Gastrocnemius medialis (tissue), 4 donors: ENCODE measurements at places on chromosomes 11 and 22. TPM values are rescaled to one million over a fixed set of nuclear protein-coding genes. Genes with fewer than 3 reads are reported as not detected.

NRIP3 gene
- 0.10 TPM for total RNA-seq

RFPL2 gene
- total RNA-seq = not detected

APOA4 gene
- not detected for total RNA-seq

CLDN5 gene
- 108 TPM for total RNA-seq

ELF5 gene
- total RNA-seq = not detected

DLG2 gene
- 1.3 TPM for total RNA-seq

SCGB1D2 gene
- total RNA-seq = not detected

DEPDC7 gene
- total RNA-seq = 5.8 TPM

GRCh38 chr11:70700871-70701270, 302.5 kb downstream of the CTTN start:
- no peak for DNase-seq
- H3K4me1 ChIP-seq = no peaks in the 10 kb centered on the region
- no peak overlapping the region for H3K4me3 ChIP-seq

GRCh38 chr11:110092111-110092514, 1.1 kb upstream of the ZC3H12C start:
- H3K4me3 ChIP-seq = peak overlapping the region; percentile 56
- H3K4me1 ChIP-seq = peaks cover 28% of the 10 kb centered on the region
- peak overlapping the region; percentile 95 for H3K27ac ChIP-seq
- H3K36me3 ChIP-seq = no peaks in the 10 kb centered on the region

DNA sequence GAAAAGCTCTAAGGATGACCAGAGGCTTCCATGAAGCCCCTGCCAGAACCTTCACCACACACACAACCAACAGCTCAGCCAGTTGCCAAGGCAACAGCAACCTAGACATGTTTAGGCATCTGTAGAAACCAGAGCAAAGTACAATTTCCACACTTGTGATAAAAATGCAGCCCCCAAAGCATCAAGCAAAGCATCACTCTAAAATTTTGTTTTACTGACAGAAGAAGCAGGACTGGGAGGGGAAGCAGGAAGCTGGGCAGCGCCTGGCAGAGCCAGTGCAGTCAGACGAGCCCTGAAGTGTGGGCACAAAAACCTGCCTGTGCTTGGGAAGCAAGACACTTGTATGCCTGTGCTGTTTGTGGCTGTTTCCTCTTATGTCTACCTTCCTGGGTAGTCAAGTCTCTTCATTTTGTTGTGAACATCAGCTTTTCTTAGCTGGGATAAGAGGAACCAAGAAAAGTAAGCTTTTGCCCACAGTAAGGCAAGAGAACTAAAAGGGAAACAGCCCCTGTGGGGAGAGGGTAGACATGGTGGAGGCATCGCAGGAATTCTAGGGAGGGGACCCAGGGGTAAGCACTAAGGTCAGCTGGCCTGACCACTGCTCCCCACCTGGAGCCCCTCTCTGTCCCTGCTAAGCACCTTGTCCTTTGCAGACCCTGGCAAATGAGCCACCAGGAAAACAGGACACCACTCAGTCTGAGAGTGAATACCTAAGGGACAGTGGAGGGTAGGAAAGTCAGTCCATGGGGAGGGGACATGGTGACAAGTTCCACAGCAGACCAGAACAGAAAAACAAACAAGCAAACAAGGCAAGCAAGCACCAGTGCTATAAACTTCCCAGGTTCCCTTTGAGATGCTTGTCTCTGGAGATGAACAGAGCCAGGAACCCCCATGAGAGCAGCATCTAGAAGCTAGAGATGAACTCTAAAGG, 13.4 kb downstream of the PACSIN2 start:
- no peaks in the 10 kb centered on the region for H3K27me3 ChIP-seq
- peaks cover 43% of the 10 kb centered on the region for H3K4me1 ChIP-seq
- H3K36me3 ChIP-seq = no peaks in the 10 kb centered on the region
- H3K4me3 ChIP-seq = no peak overlapping the region
- DNase-seq = no peak

DNA sequence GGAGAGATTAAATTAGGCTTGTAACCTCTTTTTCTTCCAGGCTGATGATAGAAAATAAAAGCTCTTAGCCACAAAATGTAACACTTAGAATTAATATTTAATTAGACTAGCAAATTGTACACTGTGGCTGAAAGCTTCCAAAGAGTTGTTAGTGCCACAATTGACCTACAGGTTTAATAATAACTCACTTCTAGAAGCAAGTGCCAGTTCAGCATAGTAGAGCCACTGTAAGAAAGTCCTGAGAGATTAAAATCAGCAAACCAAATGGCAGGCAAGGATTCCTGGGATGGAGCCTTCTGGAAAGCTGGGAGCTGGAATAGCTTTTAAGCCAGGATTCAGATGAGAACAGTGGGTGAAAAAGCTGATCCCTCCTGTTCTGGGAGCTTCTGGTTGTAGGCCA, 131.0 kb downstream of the ELP4 start:
- no peak overlapping the region for H3K27ac ChIP-seq
- H3K4me1 ChIP-seq = peaks cover 20% of the 10 kb centered on the region
- no peaks in the 10 kb centered on the region for H3K27me3 ChIP-seq

DNA sequence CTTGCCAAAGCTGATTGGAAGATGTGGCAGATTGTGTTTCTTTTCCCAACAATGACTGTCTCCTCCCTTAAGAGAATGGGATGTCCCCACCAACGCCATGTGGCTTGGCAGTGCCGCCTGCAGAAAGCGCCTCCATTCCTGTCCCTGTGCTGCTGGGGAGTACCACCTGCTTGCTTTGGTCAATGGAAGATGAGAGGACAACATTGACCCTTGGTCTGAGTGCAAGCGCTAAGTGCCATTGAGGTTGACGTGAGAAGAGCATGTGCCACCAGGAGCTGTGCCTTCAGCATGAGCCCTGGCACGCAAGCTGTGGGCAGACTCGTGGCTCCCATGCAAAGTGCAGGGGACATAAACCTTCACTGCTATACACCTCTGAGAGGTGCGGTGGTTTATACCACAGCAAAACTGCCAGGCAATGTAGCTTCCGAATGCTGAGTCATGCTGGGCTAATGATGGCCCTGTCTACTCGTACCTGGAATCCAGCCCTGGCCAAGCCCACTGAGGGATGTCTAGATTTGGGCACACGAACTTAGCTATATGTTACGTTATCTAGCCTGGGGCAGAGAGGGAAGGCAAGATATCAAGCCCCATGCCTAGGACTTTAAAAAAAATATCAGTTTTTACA, 41.9 kb downstream of the MYEOV start:
- no peak overlapping the region for H3K27ac ChIP-seq
- no peaks in the 10 kb centered on the region for H3K36me3 ChIP-seq

GRCh38 chr11:104332110-104332509, 168.2 kb upstream of the PDGFD start:
- no peak overlapping the region for H3K27ac ChIP-seq
- no peaks in the 10 kb centered on the region for H3K27me3 ChIP-seq
- H3K36me3 ChIP-seq = no peaks in the 10 kb centered on the region
- DNase-seq = no peak

DNA sequence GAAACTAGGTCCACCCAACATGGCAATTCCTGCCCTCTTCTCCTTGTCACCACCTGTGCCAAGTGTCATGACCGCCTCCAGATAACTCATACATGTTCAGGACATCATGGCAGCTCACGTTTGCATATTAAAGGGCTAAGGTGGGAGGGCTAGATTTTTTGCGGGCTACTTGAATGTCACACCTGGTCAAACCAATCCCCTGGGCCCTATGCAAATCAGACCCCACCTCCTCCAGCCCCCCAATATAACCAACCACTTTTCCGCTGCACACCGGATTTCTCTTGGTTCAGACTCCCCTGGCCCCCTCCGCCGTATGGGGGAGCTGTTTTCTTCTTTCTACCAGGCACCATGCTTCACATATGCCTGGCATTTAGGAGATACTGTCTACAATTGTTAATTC, 12.6 kb downstream of the UPB1 start:
- H3K4me3 ChIP-seq = no peak overlapping the region
- no peak for DNase-seq
- H3K27ac ChIP-seq = no peak overlapping the region

DNA sequence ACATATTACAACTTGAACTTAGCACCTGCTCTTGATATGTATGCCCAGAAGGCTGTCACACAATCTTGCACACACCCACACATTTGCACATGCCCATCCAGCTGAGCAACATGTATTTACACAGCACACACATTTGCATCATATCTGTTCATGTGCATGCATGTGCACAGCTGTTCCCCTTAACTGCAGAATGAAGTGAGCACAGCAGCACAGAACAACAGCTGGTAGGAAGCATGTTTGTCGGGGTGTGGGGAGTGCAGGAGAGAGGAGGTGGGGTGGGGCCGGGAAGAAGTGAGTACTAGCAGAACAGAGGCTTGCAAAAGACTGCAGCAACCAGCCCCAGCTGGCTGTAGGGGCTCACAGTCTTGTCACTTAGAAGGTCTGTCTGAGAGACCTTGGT, 296.5 kb downstream of the KIRREL3 start:
- H3K4me3 ChIP-seq = no peak overlapping the region
- H3K27ac ChIP-seq = no peak overlapping the region
- H3K4me1 ChIP-seq = no peaks in the 10 kb centered on the region
- no peak for DNase-seq
- H3K27me3 ChIP-seq = no peaks in the 10 kb centered on the region

GRCh38 chr11:67382276-67383136, 9.1 kb upstream of the CLCF1 start:
- no peaks in the 10 kb centered on the region for H3K36me3 ChIP-seq
- H3K4me3 ChIP-seq = no peak overlapping the region
- DNase-seq = peak; percentile 68

GRCh38 chr22:43921370-43921769, 2.2 kb upstream of the PNPLA3 start:
- peak; percentile 74 for DNase-seq
- no peaks in the 10 kb centered on the region for H3K36me3 ChIP-seq

- no peak overlapping the region for H3K4me3 ChIP-seq
- no peaks in the 10 kb centered on the region for H3K36me3 ChIP-seq
- no peak overlapping the region for H3K27ac ChIP-seq
- DNase-seq = no peak
- H3K4me1 ChIP-seq = peaks cover 40% of the 10 kb centered on the region
Measured at GRCh38 chr11:63572026-63572688, 9.0 kb upstream of the PLAAT2 start.

- H3K27ac ChIP-seq = no peak overlapping the region
- no peaks in the 10 kb centered on the region for H3K27me3 ChIP-seq
- peaks cover 14% of the 10 kb centered on the region for H3K4me1 ChIP-seq
- DNase-seq = no peak
Measured at GRCh38 chr11:18615628-18616392, 16.2 kb downstream of the MISFA start.

GRCh38 chr11:12143461-12144258, 33.3 kb downstream of the MICAL2 start:
- no peak overlapping the region for H3K4me3 ChIP-seq
- peak overlapping the region; percentile 39 for H3K27ac ChIP-seq
- H3K4me1 ChIP-seq = no peaks in the 10 kb centered on the region
- DNase-seq = no peak

DNA sequence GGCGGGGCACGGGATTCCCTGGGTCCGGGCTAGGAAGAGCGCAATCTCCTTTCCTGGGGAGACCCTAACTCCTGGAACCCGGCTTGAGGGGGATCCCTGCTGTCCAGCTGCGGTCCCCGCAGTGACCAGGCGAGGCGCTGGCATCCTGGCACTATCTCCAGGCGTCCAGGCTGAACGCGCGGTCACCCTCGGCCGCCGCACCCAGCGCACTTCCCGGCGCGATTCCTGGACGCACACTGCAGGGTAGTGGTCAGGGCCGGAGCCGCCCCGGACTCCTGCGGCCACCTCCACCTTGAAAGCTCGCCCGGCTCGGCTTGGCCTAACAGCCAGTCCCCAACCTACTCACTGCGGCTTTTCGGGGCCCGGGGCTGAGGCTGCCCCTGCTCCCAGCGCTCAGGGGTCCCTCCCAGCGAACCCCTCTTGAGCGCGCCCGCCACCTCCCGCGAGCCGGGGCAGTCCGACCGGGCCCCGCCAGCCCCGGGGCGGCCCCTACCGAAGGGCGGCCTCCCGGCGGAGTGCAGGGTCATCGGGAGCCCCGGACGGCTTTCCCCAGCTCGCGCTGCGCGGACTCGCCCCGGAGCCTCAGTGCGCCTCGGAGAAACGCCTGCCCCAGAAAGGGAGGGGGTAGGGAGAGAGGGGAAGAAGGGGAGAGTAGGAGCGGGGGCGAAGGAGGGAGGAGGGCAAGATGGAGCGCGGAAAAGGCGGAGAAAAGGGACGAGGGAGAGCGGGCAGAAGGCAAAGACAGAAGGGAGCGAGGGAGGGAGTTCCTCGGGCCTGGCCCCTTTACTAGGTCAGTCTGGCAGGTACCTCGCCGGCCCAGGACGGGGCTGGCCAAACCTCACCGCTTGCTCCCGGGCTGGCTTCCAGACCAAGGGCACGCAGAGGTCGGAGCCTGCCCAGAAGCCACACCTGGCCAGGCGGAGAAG, 1.0 kb downstream of the POU2AF3 start:
- H3K27me3 ChIP-seq = no peaks in the 10 kb centered on the region
- peak overlapping the region; percentile 67 for H3K4me3 ChIP-seq
- H3K36me3 ChIP-seq = no peaks in the 10 kb centered on the region
- H3K27ac ChIP-seq = peak overlapping the region; percentile 43
